Activated T-cell treated with anti-CD3 and anti-CD28 coated beads for 1 hour (primary cell): ENCODE measurements at places on chromosomes 2 and 18.

DNA sequence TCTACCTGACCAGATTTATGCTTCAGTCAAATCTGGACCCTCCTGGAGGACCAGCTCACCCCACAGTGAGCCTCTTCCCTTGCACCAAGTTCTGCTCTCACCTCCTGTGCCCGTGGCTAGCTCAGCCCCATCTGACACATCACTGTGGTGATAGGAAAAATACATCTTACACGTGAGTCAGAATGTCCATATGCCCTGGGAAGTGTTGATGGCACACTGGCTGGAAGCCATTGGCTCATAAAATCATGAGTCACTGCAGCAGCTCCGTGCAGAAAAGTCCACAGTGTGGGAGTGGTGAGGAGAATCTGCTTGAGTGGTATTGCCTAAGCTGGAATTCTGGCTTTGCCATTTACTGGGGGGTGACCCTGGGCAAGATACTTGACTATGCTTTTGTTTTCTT lies 42.6 kb upstream of the RAPGEF4 start:
- no peak for DNase-seq

DNA sequence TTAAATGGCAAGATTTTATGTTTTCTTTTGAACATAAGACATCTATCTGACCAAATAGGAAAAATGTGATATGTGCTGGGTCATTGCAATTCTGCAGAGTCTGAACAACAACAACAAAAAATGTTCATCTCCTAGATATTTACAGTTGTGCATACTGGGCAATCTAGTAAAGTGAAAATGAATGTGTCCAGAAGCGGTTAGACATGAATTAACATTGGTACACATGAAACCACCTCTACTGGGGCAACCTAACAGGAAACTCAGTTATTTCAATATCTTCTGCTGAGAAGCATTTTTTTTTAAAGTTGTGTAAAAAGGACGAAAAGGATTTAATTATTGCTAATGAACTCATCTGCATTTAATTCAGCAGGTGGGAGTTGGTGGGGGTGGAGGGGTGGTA lies 76.9 kb downstream of the DHRS9 start:
- DNase-seq = no peak

- DNase-seq = no peak
Measured at GRCh38 chr2:48258481-48259149, 271.3 kb upstream of the STON1 start.

DNA sequence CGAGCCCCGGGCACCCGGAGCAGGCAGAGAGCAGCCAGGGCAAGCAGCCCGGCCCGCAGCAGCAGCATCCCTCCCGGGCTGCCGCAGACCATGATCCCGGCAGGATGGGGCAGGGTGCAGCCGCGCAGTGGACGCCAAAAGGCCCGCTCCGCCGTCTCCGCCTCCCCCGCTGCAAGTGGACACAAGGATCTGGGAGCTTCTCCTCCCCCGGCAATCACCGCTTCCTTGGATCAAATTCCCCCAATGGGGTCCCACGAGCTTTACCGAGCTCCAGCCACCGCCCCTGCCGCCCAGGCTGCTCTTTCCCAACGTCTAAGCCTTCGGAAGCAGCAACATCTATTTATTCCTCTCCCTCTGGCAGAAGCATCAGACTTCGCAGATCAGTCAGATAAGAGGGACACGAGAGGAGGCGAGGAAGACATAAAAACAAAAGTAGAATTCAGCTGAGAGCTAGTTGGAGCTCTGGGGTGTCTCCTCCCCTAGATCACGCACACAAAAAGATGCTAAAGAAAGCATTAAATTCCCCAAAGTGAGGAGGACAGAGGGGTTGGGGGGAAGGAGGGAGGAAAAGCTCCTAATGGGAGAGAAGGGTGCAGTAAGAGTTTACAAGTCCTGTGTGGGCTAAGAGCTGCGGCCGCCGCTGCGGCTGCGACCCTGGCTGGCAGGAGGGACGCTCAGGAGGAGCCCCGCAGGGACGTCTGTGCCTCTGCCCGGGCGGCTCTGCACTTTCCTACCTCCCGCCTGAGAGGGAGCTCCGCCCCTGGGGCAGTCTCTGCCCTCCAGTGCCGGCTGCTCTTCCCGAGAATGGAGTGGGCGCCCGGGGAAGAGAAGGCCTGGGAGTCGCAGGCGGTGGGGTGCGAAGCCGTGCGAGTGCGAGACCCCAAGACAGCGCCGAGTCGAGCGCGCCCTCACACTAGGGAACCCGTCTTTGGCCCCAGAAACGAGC lies at the start of gene FRZB:
FRZB (minus strand) TSS at position 177 of the 946 bp plus-strand sequence; CDS start at position 92, 85 bp downstream.
- DNase-seq = no peak

GRCh38 chr18:55779691-55780585 lies 191.9 kb upstream of the TCF4 start:
- no peak for DNase-seq

DNA sequence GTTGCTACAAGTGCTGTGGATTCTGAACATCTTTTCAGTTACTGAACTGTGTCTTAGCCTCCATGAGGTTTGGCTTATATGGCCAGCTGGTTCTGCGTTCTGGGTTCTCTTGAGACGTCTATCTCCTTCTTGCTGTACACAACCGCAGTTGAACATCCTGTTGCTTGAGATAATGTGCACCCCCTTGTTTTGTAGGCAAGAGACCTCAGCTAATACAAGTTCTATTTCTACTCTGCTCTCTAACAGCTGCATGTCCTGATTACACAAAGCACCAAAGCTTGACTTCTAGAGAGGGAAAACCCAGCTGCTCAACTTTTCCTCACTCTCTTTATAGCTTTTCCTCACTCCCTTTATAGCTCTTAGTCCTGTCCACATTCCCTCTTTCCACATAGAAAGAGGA lies 176.0 kb downstream of the LTBP1 start:
- no peak for DNase-seq

DNA sequence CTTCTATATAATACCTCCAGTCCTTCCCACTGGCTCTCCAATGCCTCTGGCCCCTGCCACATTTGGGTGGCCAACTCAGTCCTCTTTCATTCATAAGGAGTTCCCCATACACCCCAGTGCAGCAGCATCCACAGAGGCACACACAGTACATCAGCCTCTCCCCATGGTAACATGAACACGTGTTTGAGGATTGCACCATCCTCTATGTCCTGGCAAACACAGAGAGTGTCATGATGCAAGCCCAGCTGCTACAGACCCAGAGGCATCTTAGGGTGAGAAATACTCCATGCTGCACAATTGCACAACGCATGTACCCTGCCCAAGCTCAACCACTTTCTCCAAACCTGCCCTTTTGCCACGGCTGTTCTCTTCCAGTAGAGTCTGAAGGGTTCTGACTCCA lies 11.5 kb downstream of the IGFBP5 start:
- no peak for DNase-seq

GRCh38 chr2:30990671-30991070 lies 147.6 kb downstream of the GALNT14 start:
- no peak for DNase-seq

DNA sequence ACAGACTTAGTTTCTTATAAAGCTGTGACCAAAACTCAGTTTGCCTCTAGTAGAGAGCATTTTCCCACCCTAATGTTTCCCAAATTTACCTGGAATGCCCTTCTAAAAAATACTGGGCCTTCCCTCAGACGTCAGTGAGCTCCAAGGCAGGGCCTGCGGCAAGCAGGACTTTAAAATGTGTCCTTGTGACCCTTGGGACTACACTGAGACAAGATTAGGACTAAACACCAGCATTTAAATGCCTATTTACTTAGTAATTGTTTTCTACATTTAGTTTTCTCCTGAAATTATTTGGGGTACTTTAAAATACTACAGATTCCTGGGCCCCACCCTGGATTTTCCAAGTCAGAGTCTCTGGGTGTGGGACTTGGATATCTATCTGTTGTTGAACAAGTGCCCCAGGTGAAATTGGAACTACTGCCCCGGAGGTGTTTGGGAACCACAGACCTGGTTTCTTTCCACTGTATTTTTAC lies 14.3 kb downstream of the GATA6 start:
- no peak for DNase-seq

GRCh38 chr2:240814946-240815760 lies 4.9 kb downstream of the KIF1A start:
- no peak for DNase-seq

DNA sequence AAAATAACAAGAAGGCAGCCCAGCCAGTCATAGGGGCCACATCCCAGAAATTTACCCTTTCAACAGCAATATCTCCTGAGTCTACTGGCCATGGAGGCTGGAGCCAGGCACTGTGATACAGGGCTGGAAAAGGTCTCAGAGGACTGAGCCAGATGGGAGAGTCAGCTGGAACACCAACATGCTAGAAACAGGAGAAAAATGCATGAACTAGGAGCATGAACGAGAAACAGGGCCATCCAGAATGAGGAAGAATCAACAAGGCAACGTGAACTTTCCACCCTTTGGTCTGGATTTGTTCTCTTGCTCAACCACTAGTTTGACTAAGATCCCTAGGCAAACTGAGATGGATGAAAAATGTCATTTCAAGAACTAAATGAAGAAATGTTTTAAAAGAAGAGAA lies 13.1 kb downstream of the PID1 start:
- no peak for DNase-seq

DNA sequence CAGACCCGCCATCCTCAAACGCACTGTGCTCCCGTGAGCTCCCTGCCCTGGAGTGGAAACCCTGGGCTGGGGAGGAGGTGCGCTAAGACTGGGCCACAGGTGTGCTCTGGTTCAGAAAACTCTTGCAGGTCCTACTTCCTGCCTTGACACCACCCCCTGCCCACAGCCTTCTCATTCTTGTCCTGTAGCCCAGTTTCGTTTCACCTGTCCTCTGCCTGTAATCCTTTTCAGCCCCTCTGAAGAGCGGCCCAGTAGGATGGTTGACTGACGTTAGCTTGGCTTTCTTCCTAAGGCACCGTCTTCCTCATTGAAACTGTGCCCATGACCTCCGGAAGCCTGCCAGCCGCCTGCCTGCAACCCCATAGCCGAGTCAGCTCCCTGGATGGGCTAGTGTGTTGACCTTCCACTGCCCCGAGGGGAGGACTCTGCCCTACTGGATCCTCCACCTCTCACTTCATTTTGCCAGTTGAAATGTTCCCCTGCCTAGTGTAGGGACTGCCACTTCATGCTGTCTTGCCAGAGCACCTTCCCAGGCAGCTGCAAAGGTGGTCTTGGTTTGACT lies 116.9 kb downstream of the AGAP1 start:
- DNase-seq = no peak

- DNase-seq = no peak
Measured at GRCh38 chr2:127163921-127164320, 56.2 kb downstream of the CYP27C1 start.

DNA sequence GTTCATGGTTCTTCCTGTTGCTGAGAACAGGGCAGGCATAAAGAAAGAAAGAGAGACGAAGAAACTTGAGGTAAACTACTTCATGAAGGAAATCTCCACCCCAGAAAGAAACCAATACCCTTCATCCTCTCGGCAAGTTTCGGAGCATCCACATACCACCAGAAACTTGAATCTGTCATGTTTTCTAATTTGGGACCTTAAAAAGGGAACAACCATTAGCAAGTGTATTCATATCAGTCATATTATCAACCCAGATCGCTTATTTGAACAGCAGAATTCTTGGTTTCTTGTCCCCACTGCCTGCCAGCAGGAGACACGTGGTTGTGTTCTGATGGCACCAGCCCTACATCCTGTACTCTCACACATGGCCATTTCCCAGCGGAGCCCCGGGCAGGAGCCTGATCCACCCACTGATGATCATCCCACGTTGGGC lies 53.2 kb upstream of the FZD7 start:
- no peak for DNase-seq

DNA sequence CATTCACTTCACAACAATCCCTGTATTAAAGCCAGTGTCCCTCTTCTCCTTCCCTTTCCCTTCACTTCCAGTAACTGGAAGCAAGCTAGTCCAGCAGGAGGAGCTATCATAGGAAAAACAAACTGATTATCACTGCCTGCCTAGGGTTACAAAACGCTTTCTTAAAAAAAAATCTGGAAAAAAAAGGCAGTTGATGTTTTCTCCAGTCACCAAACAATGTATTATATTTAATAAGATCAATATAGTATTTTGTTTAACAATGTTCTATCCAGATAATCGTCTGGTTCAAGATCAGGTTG lies 78.8 kb upstream of the ITGB6 start:
- no peak for DNase-seq

- DNase-seq = no peak
Measured at GRCh38 chr2:12222554-12222953, 476.1 kb downstream of the LPIN1 start.

- DNase-seq = no peak
Measured at GRCh38 chr2:73202156-73203054, at the start of gene NOTO. NOTO (plus strand) TSS chr2:73202574; CDS start chr2:73202667, 93 bp downstream.

DNA sequence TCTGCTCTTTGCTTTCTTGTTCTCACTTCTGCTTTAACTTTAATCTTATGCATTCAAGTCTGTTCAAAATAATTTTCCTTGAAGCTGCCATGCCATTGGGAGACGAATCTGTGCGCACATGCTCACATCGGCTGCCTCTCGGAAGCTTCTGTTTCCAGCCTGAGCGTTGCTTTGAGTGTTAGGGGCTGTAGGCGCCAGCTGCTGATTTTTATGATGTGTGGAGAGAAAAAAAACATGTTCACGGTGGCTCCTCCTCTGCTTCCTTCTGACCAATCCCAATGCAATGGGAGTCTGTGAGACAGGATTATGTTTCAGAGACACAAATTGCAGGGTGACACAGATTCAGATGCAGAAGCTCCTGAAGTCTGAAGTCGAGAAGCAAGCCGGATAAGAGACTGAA lies at the start of gene MC4R:
MC4R (minus strand) TSS at position 180 of the 400 bp plus-strand sequence. CDS start 426 bp downstream, outside the sequence.
- DNase-seq = no peak

GRCh38 chr18:49094979-49095632 lies 144.3 kb upstream of the SMAD7 start:
- DNase-seq = no peak

DNA sequence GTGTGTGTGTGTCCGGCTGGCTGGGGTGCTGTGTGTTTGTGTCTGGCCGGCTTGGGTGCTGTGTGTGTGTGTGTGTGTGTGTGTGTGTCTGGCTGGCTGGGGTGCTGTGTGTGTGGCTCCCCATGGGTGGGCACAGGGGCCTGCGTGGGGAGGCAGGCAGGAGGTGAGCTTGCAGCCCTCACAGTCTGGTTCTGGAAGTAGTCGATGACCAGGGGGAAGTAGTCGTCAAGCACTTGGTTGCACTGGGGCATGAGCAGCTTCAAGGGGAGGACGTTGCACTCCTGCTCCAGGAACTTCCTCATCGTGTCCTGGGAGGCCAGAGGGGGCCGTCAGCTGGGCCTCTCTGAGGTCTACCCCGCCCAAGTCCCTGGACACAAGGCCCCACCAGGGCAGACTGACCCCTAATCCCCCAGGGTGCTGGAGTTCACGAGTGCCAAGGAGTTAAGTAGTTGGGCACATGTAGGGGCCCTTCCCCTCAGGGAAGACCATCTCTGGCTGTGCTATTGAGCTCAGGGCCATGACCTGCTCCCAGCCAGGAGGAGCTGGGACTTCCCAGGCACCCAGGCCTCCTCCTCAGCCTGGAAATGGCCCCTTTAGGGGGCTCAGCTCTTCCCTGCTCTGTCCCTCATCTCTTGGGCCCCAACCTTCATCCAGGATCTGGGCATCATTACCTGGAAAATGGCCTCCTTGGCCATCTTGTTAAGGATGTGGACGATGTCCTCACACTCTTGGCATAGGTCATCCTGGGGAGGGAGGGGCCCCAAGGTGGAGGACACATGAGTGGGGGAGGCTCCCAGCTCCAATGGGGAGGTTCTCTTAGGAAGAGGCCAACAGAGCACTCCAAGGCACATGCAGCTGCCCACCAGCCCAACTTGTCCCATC lies 1.3 kb downstream of the SFTPB start:
- no peak for DNase-seq
